Cardiac muscle cell (in vitro differentiated cells and primary cell): ENCODE measurements at places on chromosomes 6 and 20.
A peak's percentile ranks its signal among the peaks of the same experiment; 100 is the strongest.

GRCh38 chr6:161216616-161217205, 57.1 kb downstream of the AGPAT4 start:
- no peak for DNase-seq

- no peak for DNase-seq
Observed at GRCh38 chr6:113077794-113078193, 730.7 kb downstream of the RFPL4B start.

DNA sequence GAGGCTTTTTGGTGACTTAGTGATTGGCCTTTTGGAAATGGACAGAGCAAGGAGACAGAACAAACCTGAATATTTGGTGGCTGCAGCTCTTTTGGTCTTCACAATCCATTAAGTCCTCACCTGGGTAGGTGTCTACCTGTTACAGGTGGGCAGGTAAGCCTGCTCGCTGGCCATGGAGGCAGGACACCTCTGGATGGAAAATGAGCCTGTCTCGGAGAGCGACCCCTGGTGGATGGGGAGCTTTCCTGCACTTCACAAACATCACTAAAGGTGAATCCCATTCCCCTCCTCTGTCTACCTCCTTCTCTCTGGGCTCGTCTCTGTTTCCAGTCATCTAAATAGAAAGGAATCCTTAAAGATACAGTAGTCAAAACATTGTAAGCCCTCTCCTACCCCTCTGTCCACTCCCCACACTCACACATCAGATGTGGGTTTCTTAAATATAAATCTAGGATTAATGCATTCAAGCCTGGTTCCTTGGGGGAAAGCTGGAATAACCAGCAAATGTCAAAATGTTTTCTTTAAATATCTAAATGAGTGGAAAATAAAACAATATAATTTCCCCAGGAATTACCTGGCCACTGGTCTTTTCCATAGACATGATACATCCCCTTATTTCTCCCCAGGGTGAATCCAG, 304.9 kb downstream of the CDH26 start:
- peak; percentile 25 for DNase-seq

GRCh38 chr6:33746036-33746600, 587 bp downstream of the IP6K3 start:
- DNase-seq: peak; percentile 65

DNA sequence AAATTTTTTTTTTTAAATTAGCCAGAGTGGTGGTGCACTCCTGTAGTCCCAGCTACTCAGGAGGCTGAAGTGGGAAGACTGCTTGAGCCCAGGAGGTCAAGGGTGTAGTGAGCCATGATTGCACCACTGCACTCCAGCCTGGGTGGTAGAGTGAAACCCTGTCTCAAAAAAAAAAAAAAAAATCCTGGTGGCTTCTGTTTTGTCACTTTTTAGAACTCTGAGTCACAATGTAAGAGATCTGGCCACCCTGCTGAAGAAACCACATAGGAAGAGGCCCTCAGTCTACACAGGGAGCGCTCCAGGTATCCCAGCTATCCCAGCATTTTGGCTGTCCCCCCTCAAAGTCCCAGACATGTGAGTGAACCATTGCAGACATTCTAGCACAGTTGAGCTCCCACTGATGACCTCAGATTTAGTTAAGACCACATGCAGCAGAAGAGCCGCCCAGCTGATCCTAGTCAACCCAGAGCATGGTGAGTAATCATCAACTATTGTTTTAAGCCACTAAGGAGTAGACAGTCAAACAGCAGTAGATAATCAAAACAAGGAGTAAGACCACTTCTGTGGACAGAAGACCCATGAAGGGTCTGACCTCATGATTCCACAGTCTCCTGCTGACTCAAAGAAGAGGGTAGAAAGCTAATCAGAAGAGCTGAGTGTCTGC, 12.7 kb upstream of the ARFGEF2 start:
- no peak for DNase-seq
